AG09309 (cell line): ENCODE measurements at places on chromosomes 1 and 21.
A peak's percentile ranks its signal among the peaks of the same experiment; 100 is the strongest.

- no peak for DNase-seq
Observed at GRCh38 chr21:42107177-42107880, 36.2 kb downstream of the UMODL1 start.

- DNase-seq = peak; percentile 69
Observed at GRCh38 chr1:87115317-87115890, 201.0 kb downstream of the HS2ST1 start.

- no peak for DNase-seq
Observed at GRCh38 chr1:228083871-228084278, 1.4 kb downstream of the ARF1 start.

GRCh38 chr1:177687544-177687943 is 282.3 kb downstream of the SEC16B start:
- no peak for DNase-seq

GRCh38 chr1:11543392-11543791 is 64.4 kb downstream of the DISP3 start:
- no peak for DNase-seq

DNA sequence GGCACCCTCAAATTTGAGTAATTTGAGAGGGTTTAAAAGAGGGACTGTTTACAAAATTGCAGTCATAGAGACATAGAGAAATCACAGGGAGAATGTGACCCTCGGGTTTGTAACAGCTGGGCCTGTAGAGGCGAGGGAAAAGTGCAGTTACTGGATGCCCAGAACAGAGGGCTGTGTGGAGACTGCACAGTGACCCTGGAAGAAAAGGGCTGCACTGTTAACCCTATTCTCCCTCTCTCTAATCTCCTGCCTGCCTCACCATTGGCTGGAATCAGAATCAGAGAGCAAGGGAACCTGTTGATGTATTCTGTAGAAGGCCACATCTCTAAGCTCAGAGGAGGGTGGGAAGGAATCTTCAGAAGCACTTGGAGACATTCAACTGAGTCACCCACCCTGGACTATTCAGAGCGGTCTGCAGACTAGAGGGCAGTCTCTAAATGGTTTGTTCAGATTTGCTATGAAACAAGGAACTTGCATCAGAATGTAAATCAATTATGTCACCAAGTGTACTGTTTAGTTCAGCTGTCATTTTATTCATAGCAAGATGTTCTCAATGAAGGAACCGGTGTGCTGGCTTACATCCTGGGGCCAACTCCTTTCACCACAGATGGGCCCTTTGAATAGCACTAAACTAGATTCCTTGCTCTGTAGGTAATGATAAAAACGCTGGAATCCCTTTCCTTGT is 132.2 kb upstream of the HOOK1 start:
- DNase-seq = no peak

GRCh38 chr1:7753641-7754040 is 17.5 kb upstream of the VAMP3 start:
- no peak for DNase-seq

DNA sequence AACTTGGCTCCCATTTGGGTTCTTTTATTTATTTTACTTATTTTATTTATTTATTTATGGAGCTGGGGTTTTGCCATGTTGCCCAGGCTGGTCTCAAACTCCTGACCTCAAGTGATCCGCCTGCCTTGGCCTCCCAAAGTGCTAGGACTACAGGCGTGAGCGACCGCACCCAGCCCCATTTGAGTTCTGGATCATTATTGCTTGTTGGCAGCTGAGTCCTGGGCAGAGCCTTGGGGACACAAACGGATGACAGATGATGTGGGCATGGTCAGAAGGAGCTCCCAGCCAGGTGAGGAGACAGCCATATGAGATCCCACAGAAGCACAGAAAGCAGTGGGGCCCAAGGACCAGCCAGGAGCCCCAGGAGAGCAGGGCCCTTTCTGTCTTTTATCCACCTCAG is 254.0 kb downstream of the MATN1 start:
- DNase-seq = no peak

DNA sequence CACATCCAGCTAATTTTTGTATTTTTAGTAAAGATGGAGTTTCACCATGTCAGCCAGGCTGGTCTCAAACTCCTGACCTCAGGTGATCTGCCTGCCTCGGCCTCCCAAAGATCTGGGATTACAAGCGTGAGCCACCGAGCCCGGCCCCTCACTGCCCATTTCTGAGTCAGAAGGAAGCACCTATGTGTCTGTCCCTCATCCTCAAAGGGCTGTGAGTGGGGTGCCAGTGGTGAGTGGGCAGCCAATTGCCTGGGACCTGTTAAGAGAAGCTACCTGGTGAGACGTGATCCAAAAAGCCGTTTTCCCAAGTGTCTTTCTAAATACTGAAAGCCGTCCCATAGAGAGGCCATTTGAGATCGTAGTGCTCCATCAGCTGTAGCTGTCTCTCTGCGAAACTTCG is 27.1 kb upstream of the PDXK start:
- no peak for DNase-seq

DNA sequence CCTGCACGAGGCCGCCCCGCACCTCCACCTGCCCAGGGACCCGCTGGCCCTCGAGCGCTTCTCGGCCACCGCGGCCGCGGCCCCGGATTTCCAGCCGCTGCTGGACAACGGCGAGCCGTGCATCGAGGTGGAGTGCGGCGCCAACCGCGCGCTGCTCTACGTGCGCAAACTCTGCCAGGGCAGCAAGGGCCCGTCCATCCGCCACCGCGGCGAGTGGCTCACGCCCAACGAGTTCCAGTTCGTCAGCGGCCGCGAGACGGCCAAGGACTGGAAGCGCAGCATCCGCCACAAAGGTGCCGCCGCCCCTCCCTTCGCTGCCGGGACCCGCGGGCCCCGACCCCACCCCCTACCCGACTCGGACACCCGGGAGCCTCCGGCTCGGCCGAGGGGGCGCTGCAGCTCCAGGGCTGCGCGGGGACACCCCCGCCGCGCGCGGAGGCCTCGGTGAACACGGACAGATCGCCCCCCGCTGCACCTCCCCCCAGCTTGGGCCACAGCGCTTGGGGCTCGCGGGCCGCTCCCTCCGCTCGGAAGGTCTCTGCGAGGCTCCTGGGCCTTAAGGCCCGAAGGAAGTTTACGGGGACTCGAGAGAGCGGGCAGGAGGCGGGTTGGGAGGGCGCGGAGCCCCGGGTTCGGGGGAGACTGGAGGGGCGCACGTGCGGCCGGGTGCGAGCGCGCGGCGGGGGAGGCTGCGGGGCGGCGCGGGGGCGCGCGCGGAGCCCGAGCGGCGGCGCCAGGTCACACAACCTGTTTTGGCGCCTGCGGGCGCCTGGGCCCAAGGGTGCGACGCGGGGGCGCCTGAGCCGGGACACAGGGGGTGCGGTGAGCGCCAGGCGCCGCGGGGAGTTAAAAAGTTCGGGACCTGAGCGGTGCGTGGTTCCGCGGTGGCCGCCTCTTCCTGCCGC is 1.2 kb downstream of the SAMD11 start:
- DNase-seq = no peak

DNA sequence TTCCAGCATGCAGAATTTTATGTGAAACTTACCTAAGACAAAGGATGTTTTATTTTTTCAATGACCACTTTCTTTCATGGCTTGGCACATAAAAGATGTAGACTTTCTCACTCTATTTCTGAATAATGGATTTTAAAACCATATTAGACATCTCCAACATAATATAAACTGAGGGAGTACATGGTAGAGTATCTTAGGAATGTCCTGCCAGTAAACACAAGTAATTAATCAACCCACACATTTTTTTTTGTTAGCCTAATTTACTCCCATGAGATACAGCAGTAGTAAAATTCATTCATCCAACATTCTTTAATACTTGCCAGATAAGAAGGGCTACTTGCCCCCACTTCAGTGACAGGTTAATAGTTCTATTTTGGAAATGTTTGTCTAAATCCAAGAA is 235.4 kb upstream of the ADAMTS5 start:
- DNase-seq = no peak
